ENCODE measurements at places on chromosomes 2 and 18. TPM values are rescaled to one million over a fixed set of nuclear protein-coding genes. Genes with fewer than 3 reads are reported as not detected.

Gene IL37
- total RNA-seq, result not detected

Gene HOXD13
- not detected for total RNA-seq

Gene MYL1
- not detected for total RNA-seq

Gene CNPPD1
- 24.7 TPM for total RNA-seq

Gene SLC30A3
- total RNA-seq, result not detected

Gene CYBRD1
- total RNA-seq, result 454 TPM

Gene BCL2
- 0.86 TPM for total RNA-seq

Measured in bronchial smooth muscle cell (primary cell).